ENCODE measurements at places on chromosomes 16 and 17.
A peak's percentile ranks its signal among the peaks of the same experiment; 100 is the strongest.

GRCh38 chr16:10817963-10818941, at the start of gene TVP23A:
TVP23A (minus strand) TSS chr16:10818794; CDS start chr16:10818493, 301 bp downstream.
- DNase-seq: no peak

GRCh38 chr16:71594000-71594646, 17.2 kb upstream of the TAT start:
- DNase-seq: no peak

- DNase-seq: no peak
These were observed 12.1 kb upstream of the ZFHX3 start for GRCh38 chr16:73059779-73060615.

- peak; percentile 87 for DNase-seq
These were observed 102.7 kb downstream of the CLEC16A start for GRCh38 chr16:11047057-11047456.

- no peak for DNase-seq
These were observed 19.2 kb downstream of the ARHGAP27 start for GRCh38 chr17:45413498-45413923.

DNA sequence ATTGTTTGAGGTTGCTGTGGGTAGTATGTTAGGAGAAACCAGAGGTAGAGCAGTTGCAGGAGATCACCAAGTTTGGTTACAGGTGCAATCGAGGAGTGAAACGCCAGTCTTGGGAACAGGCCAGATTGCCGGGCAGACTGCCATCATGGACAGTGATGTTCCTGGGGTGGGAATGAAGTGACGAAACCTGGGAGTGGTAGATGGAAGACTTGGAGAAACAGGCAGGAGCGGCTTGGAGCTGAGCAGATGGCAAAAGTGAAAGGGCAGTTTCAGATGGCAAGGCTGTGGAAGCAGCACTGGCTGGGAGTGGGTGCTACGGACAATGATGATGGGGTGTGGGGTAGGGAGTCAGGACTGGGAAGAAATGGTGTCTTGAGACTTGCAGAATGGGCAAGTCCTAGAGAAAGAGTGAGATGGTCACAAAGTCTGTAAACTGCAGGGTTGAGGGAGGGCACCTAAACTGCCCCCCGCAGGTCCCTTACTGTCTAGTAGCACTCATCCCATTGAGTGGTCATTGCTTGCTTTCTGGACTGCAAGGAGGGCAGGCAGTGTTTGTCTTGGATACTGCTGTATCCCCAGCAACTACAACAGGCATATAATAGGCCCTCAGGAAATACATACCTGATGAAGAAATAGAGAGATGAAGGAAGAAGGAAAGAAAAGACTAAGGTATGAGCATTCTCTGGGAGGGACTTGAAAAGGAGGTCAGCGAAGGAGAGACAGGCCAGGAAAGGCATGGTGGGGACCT, 29.5 kb upstream of the ULK2 start:
- no peak for DNase-seq

DNA sequence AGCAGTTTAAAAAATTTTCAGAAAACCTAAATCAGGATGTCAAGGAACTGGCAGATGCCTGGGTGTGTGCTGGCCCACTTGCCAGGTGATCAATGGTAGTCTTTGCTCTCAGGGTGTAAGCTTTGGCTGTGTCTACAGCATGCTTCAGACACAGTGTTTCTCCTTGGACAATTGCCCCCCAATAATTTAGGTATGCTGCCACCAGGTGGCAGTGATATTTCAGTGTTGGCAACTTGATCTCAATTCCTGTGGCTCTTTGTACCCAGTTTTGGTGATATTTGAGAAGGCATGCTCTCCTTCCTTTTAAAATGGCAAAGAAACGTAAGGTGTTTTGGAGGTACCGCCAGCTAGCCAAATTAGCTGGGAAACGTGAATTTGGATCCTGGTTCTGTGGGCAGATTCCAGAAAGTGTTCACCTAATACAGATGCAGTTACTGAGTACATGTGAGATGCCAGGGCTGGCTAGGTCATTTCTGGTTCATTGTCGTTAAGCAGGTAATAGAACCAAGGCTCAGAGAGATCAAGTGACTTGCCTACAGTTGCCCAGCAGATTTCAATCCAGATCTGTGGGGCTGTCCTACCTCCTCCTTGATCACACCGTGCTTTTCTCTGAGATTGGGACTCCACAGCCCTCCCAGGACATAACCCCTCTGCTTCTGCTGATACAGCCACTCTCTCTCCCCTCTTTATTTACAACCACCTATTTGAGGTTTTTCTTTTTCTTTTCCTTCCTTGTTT, 155.6 kb upstream of the PLCG2 start:
- peak; percentile 53 for DNase-seq

DNA sequence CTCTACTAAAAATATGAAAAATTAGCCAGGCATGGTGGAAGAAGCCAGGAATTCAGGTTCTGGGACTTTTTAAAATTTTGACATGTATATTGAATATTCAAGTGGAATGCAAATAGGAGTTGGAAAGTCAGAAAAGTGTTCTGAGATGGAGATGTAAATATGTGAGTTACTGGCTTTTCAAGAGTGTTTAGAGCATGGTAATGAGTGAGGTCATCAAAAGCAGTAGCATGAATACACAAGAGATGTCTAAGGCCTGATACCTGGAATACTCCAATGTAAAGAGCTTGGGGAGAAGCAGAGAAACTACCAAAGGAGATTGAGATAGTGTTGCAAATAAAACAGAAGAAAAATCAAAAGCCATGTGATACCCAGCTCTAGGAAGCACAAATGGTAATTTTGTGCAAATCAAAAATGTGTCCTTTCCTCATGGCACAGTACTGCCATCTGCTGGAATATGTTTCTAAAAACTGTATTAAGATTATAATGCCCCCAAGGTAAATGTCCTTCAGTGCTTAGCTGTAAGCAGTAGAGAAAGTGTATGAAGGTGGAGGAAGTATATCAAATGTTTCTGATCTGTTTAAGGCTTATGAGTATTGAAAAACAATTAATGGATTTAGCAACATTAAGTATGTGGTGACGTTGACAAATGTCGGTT, 908.4 kb downstream of the KCNJ18 start:
- peak; percentile 0 for DNase-seq

DNA sequence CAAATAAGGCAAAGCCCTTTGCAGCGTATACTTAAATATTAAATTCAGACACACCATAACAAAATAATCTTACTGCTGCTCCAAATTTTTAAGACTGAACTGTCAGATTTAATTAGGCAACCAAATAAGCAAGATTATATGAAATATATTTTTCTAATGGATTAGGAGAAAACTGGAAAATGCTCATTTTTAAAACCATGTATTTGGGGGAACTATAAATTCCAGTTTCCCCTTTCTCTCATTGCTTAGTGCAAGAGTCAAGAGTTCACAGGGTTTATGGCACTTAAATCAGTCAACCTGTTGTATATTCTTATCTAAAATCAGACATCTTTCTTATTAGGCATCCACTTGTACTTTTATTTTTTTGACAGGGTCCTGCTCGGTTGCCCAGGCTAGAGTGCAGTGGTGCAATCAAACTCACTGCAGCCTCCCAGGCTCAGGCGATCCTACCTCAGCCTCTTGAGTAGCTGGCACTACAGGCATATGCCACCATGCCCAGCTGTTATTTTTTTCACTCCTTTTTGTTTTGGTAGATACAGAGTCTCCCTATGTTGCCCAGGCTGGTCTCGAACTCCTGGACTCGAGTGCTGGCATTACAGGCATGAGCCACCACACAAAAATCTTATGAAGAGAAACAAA, 2.1 kb upstream of the KANSL1 start:
- DNase-seq: no peak

GRCh38 chr17:77326076-77326591, 185.4 kb downstream of the SEC14L1 start:
- DNase-seq: no peak

GRCh38 chr16:10521681-10522274, 58.6 kb downstream of the EMP2 start:
- DNase-seq: peak; percentile 69

DNA sequence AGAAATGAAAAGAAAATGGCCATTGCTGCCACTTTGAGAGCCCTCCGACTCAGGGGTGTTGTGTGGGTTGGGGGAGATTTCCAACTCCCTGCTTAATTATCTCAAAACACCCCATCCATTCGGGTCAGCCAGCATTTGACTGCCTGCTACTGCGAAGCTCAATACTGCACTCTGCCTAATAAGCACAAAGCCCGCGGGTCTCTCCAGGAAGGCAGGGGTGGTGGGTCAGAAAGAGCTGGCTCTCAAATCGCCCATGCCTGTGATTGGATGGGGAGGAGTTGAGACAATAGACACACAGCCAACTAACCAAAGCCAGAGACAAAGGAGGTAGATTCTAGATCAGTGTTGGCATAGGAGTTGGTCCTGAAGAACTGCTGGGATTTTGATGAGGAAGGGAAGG, 2.3 kb upstream of the XAF1 start:
- DNase-seq: peak; percentile 39

DNA sequence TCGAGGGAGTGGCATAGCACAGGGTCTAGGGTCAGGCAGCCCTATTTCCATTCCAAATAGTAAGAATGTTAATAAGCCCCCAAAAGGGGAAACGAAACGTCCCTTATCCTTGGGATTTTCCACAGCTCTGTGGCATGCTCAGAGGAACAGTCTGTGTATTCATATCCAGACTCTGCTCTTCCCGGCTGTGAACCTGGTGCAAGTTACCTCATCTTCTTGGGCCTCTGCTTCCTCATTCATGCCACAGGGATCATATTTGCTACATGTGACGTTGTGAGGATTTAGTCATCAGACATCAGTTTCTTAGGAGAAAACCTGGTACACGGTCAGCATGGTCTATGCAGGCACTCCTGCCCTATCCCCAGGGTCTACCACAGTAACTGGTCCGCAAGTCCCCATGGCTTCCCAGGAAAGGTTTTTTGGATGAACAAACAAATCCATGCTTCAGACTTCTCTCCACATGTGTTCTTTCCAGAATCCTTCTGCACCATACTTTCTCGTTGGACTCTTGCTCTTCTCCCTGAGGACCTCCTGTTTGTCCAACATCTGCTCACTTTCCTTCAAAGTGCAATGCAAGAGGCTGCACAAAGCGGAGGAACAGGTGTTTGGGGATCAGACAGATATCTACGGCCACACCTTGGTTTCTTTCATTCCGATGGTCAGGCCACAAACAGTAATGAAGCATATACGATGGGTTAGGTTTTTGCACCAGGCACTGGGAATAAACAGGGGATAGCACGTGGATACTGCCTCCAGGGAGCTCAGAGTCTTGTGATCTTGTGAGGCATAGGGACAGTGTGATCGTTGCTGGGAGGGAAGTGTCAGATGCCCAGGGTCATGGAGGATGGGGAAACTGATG, 17.7 kb downstream of the GLP2R start:
- DNase-seq: no peak

DNA sequence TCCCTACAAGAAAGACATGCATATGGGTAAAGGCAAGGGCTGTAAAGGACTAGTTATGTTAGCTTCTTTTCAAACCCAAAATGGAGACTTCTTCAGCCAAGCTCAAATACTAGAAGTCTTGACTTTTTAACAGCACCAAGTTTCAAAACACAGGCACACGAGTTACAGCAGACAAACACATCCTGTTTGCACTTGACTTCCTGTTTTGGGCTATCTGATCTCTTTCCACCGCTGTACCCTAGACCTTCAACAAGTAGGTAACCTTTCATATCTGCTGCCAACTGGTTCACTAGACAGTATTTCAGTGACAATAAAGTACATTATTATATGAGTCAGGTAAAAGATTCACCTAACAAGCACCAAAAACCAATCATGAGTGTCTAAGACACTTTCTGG, 12.3 kb downstream of the RFFL start:
- DNase-seq: no peak

GRCh38 chr17:77606146-77606864, 352.2 kb upstream of the TNRC6C start:
- no peak for DNase-seq

GRCh38 chr17:1090465-1091189, 89.2 kb downstream of the ABR start:
- no peak for DNase-seq

Measured in fibroblast of skin of scalp (primary cell).